Activated CD4-positive, CD25-positive, alpha-beta regulatory T cell treated with anti-CD3 and anti-CD28 coated beads, Interleukin-2, amount 50 U/mL, for 16 hours (primary cell): ENCODE measurements at places on chromosomes 11 and 22.

- no peak for DNase-seq
Measured at GRCh38 chr11:99513368-99513767, 492.6 kb downstream of the CNTN5 start.

DNA sequence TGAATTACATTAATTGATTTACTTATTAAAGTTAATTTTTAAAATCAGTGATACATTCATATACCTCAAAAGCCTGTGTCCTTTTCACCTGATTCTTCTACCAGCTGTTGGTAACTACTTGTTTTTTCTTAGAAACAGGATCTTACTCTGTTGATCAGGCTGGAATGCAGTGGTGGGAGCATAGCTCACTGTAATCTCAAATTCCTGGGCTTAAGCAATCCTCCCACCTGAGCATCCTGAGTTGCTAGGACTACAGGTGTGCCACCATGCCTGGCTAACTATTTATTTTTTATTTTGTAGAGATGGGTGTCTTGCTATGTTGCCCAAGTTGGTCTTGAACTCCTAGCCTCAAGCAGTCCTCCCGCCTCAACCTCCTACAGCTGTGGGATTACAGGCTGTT lies 4.7 kb downstream of the TRIM44 start:
- no peak for DNase-seq

- DNase-seq: no peak
Measured at GRCh38 chr11:31529701-31530100, 20.1 kb downstream of the ELP4 start.

GRCh38 chr11:79413268-79413667 lies 27.6 kb downstream of the TENM4 start:
- no peak for DNase-seq

- no peak for DNase-seq
Measured at GRCh38 chr11:65132988-65133700, 1.2 kb downstream of the SYVN1 start.

DNA sequence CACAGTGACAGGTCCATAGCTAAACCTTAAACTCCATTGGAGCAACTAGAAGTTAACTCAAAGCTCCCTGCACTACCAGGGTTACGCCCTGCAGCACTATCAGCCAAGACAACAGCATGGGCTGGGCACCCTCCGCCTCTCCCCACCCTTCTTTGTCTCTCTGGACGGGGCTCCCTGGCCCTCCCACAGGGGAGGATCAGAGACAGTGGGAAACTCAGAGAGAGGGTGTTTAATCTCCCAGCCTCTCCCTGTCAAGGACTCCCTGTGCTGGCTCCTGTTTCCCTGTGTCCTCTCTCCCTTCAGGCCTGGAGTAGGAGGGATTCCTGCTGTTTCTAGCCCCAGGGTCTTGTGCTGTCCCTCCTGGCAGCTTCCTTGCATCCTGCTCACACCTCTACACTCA lies 56.9 kb upstream of the CSNK2A3 start:
- no peak for DNase-seq

- DNase-seq: no peak
Measured at GRCh38 chr22:42273855-42274451, 3.5 kb upstream of the TCF20 start.

DNA sequence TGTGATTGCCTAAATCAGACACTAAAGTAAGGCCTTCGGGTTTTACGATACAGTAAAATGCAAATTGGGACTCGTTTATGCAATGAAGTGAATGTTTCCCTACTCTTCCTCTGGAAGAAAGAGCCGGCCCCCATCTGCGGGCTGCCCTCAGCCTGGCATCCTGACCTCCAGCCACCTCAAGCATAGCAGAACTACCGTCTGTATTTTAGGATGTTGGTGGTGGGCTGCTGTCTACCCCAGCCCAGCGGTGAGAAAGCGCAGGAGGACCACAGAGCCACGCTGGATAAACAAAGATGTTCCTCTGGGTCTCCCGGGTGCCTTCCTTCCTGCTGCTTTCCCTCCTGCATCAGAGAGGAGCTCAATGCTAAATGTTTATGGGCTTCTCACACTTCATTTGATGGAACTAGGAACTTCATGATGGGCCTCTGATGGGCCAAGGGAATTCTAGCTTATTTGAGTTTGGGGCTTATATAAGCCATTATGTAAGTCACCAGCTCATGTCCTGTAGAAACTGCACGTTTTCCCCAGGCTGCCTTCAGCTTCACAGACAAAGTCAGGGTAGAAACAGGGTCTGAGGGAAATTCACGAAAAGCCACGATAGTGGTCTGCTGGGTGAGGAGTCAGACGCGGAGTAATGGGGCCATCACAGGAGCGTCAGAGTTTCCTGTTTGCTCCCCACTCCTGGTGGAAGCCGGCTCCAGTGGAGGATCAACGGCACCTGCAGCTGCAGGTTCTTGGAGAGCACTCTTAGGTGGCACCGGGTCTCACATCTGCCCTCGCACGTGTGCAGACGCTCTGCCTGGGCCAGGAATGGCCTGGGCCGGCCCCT lies 287.4 kb downstream of the BRD1 start:
- DNase-seq: no peak
